ENCODE measurements at places on chromosomes 1 and 21. TPM values are rescaled to one million over a fixed set of nuclear protein-coding genes. Genes with fewer than 3 reads are reported as not detected.

Gene TSTD1
- polyA plus RNA-seq, result 244 TPM

Gene GPR89B
- polyA plus RNA-seq, result 30.5 TPM

Gene DNTTIP2
- polyA plus RNA-seq, result 91.3 TPM

Gene SLAMF1
- not detected for polyA plus RNA-seq

Gene CHI3L2
- 0.68 TPM for polyA plus RNA-seq

Gene ATP1A2
- polyA plus RNA-seq, result 4.9 TPM

Gene VANGL2
- 17.7 TPM for polyA plus RNA-seq

Gene EFNA3
- 13.5 TPM for polyA plus RNA-seq

Gene NMNAT1
- 2.8 TPM for polyA plus RNA-seq

Gene VASH2
- 129 TPM for polyA plus RNA-seq

Gene PLA2G2A
- 1.3 TPM for polyA plus RNA-seq

Gene PIK3C2B
- 4.8 TPM for polyA plus RNA-seq

Gene SLC16A1
- 218 TPM for polyA plus RNA-seq

Gene MEX3A
- 19.7 TPM for polyA plus RNA-seq

Gene PAPPA2
- 1.3 TPM for polyA plus RNA-seq

Gene IPP
- 4.6 TPM for polyA plus RNA-seq

Gene ACTL8
- polyA plus RNA-seq, result 0.71 TPM

Gene IL23R
- polyA plus RNA-seq, result not detected

Gene DYRK3
- polyA plus RNA-seq, result 1.8 TPM

Gene KRTAP19-1
- not detected for polyA plus RNA-seq

Gene C1orf185
- polyA plus RNA-seq, result not detected

Gene MAP3K7CL
- polyA plus RNA-seq, result 2.4 TPM

Gene A3GALT2
- not detected for polyA plus RNA-seq

Gene BNIPL
- 0.59 TPM for polyA plus RNA-seq

Gene IFNAR1
- 14.5 TPM for polyA plus RNA-seq

Gene TMEM269
- 0.28 TPM for polyA plus RNA-seq

Gene AK4
- 127 TPM for polyA plus RNA-seq

Gene PKP1
- polyA plus RNA-seq, result 0.19 TPM

Gene PLD5
- 4.1 TPM for polyA plus RNA-seq

Gene CD84
- polyA plus RNA-seq, result not detected

Gene S100A9
- polyA plus RNA-seq, result not detected

Gene ADAM30
- polyA plus RNA-seq, result not detected

Gene CYP4Z1
- polyA plus RNA-seq, result not detected

Gene RGS8
- polyA plus RNA-seq, result 0.06 TPM

Gene COL16A1
- 4.2 TPM for polyA plus RNA-seq

All from GM23338 (cell line).